RWPE1 (cell line): ENCODE measurements at places on chromosomes 3 and 15.

- DNase-seq, result no peak
Measured at GRCh38 chr15:63352808-63353207, 28.8 kb downstream of the CA12 start.

DNA sequence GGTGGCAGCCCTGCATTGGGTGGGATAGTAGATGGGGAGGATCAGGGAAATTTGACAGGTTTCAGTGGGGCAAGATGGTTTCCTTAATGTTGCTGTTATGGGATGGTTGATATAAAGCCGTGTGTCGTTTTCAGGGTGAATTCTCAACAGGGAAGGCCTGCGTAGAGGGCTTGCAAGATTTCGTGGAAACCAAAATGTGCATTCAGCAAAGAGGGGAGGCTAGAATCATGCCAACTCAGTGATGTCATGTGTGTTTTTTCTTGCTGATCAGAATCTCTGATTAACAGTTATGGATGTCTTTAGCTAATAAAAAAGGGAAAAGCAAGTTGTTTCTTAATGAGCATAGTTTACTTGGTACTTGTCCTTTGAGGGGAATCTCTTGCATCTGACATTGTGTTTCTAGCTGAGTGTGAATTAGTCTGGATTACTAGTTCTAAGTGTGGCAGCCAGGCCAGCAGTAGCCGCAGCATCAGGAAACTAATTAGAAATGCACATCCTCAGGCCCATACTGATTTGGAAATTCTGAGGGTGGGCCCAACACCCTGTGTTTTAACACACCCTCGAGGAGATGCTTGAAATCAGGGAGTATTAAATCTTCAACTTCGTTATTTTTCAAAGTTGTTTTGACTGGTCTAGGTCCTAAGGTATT, 24.8 kb downstream of the MRAS start:
- no peak for DNase-seq

GRCh38 chr15:49439678-49440395, 16.8 kb downstream of the FGF7 start:
- DNase-seq, result no peak

DNA sequence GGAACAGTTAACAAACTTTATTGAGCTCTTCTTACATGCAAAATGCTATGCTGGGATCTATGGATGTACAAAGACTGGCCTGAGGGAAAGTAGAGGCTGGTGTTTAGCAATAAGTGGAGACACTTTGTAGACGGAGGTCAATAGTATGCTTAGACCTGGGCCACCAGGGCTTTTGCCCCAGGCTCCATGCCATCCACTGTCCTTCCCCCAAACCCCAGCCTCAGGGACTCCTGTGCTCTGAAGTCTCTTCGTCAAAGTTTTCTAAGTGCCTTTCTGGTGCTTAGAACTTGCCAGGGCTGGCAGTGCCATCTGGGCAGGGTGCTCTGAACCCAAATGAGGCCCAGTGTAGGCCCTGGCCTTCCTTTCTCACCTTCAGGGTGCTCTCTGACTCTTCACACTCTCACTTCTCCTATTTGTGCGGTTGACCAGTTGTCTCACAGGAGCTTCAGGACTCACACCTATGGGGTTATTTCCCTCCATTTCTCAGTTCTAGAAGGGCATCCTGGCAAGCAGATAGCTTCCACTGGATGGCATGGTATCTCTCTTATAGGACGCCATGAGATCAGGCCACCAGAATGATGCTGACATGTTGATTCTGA, 21.8 kb upstream of the KCNAB1 start:
- no peak for DNase-seq

- DNase-seq, result no peak
Measured at GRCh38 chr15:35139822-35140221, 54.7 kb upstream of the NANOGP8 start.

DNA sequence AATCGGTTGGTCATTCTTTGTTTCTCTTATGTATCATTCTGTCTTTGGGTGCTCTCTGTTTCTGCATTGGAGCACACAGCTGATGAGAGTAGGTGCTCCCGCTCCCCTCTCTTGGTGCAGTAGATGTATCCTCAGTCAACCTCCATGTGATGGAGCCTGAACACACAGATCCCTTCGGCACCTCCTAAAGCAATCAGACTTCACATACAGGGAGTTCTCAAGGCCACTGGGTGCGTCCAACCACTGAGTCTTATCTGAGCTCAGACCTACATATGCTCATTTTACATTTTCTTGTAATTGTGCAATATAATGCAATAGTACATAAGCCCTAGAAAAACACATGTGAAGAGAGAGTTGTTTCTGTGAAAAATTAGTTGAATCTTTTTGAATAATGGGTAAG, 198.1 kb upstream of the ATP10A start:
- DNase-seq, result no peak

- DNase-seq, result no peak
Measured at GRCh38 chr15:49875392-49875791, 243.6 kb downstream of the ATP8B4 start.

GRCh38 chr3:58214484-58215316, 3.9 kb upstream of the DNASE1L3 start:
- peak; percentile 76 for DNase-seq

DNA sequence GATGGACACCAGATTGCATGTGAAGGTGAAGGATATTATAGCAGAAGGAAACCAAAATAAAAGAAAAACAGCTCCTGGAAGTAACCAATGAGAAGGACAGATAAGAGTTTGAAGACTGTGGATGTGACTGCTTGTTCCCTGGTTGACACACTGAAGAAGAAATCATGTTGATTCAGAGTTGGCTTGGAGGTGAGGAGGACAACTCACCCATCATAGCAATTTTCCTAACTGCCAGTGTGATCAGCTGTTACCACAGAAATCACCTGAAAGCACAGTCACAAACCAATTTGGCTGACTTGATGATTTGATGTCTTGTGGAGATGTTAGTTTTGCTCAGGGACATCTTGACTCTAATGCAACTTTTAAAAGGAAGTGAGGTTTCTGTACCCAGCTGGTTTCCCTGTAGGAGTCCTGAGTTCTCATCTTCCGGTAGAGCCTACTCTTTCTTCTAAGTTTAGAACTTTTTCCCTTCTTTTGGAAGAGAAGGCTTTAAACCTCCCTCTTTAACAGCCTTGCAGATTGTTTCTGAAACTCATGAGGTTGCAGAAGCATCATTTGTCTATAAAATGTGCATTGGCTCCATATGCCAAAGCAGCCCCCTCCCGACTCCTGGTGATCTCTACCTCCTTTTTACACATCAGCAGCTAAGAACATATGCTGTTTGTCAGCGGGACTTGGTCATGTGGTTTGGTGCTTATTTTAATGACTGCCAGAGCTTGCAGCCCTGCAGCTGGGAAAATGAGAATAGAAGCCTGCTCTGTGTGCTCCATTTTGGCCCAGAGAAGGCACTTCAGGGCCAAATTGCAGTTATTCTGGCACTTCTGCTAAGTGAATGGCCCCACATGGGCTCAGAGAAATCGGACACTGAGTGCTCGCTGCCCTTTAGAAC, 10.3 kb downstream of the ATG7 start:
- no peak for DNase-seq

DNA sequence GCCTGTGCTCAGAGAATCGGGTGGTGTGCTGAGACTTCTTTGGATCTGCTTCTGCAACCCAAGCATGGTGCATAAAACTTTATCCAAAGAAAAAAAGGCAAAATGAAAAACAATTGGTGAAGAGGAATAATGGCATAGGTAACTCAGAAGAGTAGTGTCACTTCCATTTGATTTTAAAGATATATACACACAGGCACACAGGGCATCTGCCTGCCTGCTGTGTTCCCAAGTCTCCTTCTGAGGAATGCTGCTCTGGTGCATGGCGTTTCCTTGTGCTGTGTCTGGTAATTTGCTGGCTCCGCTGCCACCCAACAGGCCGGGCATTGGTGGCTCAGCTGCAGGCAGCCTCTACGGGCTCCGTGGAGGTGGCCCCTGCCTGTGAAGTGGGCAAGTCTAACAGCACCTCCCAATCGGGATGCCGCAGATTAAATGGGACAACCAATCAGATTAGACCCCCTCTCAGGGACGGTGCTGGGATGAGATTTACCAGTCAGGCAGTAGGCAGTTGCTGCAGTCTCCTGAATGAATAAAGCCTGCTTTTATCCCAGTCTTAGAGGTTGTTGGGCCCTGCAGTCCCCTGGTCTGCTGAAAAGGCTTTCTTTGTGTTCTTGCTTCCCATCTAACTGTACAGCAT, 253.7 kb upstream of the RASGRP1 start:
- DNase-seq, result no peak

DNA sequence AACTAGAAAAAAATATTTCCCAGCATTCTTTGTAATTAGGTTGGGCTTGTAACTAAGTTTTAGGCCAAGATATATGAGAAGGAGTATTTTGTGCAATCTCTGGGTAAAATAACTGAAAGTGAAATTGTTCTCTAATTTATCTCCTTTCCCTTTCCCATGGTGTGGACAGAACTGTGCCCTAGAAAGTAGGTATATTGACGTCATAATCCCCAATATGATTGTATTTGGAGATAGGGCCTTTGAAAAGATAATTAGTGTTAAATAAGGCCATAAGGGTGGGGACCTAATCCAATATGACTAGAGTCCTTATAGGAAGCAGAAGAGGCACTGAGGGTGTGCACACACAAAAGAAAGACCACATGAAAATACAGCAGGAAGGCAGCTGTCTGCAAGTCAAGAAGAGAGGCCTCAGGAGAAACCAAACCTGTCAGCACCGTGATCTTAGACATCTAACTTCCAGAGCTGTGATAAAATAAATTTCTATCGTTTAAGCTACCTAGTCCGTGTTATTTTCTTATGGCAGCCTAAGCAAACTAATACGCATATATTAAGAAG, 106.6 kb downstream of the KCNH8 start:
- DNase-seq, result no peak

DNA sequence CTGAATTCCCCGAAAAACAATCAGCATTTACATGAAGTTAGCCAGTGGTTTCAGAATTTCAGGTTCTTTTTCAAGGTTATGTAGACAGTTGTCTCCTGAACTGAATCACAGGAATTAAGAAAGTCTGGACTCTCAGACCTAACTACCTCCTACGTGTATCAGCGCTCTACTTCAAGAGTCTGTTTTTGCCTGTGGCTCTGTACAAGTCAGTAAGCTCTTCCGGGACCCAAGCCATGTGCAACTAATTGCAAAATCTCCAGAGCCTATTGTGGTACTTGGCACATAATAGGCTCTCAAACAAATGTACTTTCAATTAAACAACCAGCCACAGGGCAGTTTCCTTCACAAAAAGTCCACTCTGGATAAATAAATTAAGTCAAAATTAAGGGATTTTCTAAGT, 414.2 kb downstream of the PDCD6IP start:
- DNase-seq, result no peak

GRCh38 chr3:27633224-27633545, 88.9 kb downstream of the EOMES start:
- no peak for DNase-seq

- DNase-seq, result no peak
Measured at GRCh38 chr3:194277104-194277785, 73.9 kb downstream of the CPN2 start.

DNA sequence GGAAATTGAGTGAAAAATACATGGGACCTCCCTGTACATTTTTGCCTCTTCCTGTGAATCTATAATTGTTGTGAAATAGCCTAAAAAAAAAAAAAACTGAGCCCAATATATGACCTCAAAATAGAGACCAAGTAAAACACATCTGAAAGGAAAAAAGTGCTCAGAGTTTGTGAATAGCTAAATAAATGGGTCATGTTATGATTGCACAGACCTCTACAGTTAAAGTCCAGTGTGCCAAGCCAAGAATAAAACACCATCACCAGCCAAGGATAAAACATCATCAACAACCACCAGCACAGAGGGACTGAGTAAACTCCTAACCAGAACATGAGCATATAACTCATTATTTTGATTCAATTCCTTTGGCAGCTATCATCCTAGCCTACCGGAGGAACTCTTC, 115.6 kb upstream of the AGTR1 start:
- DNase-seq, result no peak

- DNase-seq, result no peak
Measured at GRCh38 chr3:187799942-187800641, 54.8 kb upstream of the BCL6 start.

DNA sequence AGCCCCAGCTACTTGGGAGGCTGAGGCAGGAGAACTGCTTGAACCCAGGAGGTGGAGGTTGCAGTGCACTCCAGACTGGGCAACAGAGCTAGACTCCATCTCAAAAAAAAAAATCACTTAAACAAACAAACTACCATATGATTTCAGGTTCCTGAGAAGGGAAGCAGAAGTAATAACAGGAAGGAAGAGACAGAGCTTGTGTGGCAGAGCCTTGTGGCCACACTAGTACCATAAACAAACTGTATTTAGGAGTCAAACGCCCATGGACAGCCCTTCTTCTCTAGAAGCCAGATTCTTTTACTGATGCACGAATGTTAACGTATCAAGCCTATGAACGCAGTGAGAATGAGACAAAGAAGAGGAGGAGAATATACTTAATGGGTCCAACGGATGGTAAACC, 12.0 kb downstream of the MTMR10 start:
- no peak for DNase-seq

DNA sequence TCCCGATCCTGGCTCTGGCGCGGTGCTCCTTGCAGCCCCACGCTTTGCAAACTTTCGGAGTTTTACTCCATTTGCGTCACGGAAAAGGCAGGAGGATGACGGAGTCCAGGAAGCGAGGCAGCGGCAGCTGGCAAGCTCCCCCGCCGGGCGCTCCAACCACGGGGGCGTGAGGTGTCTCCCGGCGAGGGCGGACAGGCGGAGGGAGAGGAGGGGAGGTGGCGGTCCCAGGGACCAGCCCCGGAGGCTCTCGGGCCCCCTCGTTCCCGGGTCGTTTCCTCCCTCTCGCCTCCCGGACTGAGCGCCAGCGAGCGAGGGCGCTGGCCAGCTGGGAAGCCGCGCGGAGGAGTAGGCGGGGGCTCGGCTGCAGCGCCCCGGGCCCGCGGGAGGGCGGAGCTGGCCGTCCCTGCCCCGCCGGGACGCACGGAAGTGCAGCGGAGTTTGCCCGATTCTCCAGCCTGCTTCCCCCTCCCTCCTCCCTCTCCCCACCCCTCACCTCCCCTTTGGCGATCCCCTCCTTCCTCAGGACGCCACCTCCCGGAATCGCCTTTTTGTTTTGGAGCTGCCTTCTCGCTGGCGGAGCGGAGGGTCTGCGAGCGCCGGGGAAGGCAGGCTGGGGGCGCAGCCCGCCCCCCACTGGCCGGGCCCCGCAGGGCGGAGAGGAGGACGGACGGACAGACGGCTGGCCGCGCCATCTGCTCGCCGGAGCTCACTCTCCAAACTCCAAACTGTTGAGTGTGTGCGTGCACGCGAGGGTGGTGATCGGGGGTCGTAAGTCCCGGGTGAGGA, at the start of gene SNX33:
TSS of gene SNX33 (plus strand) at position 543 of the 786 bp plus-strand sequence. CDS start 1,191 bp downstream, outside the sequence.
- peak; percentile 87 for DNase-seq

DNA sequence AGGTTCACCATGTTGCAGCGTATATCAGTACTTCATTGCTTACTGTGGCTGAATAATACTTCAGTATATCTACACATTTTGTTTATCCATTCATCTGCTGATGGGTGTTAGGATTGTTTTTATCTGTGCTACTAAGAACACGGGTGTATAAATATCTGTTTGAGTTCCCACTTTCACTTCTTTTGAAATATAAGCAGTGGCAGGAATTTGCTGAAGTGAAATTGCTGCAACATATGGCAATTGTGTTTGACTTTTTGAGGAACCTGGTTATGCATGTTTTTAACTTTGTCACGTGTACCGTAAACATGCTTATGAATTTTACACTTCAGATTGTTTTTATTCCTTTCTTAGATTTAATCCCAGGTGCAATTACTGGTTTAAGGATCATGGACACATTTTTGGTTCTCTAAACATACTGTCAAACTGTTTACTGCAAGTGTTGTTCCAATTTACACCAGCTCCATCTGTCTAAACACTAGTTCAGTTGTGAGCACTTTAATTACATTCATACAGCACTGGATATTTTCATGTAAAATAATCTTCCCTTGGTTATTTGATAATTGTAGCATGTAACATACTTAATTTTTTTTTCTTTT, 23.1 kb downstream of the TRAK1 start:
- no peak for DNase-seq
